ENCODE measurements at places on chromosomes 5 and 9.

- no peak for DNase-seq
Measured at GRCh38 chr9:116580853-116581252, 106.3 kb upstream of the TRIM32 start.

DNA sequence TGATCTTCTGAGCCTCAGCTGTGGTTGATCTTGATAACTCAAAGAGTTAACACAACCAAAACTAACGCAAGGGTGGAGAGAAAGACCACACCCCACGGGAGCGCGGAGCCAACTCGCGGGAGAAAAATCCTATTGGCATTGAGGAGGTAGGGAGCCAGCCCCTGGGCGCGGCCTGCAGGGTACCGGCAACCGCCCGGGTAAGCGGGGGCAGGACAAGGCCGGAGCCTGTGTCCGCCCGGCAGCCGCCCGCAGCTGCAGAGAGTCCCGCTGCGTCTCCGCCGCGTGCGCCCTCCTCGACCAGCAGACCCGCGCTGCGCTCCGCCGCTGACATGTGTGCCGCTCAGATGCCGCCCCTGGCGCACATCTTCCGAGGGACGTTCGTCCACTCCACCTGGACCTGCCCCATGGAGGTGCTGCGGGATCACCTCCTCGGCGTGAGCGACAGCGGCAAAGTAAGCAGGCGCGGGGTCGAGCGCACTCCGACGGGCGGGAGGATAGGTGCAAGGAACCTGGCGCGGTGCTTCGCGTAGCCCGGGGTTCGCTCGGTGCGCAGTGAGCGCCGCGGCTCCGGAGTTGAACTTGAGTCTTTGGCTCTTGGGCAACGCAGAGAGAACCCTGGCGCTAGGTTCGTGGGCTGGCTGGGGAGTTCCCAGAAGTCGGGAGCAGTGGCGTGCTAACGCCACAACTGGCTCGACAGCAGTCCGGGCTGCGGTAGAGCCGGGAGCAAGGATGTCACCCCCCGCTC, at the start of gene GDA:
Gene GDA, plus strand, starts transcription at position 210 of the 745 bp plus-strand sequence. Its CDS starts 120 bp downstream, at position 330.
- no peak for DNase-seq

DNA sequence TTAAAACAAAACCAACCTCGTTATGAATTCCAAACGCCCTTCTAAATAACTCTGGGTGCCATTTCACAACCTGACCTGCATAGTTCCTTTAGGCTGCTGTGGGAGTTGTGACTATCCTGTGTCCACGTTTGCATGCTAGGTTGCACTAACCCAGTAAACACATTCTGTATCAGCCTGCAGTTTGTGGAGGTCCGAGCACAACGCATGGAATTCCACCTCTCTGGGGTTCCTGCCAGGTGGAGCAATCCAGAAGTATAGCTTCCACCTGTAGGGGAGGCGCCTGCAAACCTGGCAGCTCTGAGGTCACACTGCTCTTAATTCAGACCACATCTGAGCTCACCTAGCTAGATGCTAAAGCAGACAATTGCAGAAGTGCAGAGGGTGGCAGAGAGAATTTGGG, 57.2 kb downstream of the MARCHF3 start:
- DNase-seq, result peak; percentile 71

GRCh38 chr5:56306433-56307150, 73.5 kb upstream of the ANKRD55 start:
- no peak for DNase-seq

- DNase-seq, result no peak
Measured at GRCh38 chr5:135349451-135349850, 49.6 kb downstream of the MACROH2A1 start.

- peak; percentile 96 for DNase-seq
Measured at GRCh38 chr5:43469671-43470391, 13.8 kb downstream of the TMEM267 start.

GRCh38 chr5:175102717-175103116, 341.3 kb downstream of the DRD1 start:
- DNase-seq, result no peak

GRCh38 chr9:76603448-76603895, 144.5 kb downstream of the GCNT1 start:
- no peak for DNase-seq

- DNase-seq, result no peak
Measured at GRCh38 chr5:176379881-176380280, 8.5 kb downstream of the NOP16 start.

GRCh38 chr9:21210311-21210710, 3.4 kb upstream of the IFNA10 start:
- DNase-seq, result no peak

DNA sequence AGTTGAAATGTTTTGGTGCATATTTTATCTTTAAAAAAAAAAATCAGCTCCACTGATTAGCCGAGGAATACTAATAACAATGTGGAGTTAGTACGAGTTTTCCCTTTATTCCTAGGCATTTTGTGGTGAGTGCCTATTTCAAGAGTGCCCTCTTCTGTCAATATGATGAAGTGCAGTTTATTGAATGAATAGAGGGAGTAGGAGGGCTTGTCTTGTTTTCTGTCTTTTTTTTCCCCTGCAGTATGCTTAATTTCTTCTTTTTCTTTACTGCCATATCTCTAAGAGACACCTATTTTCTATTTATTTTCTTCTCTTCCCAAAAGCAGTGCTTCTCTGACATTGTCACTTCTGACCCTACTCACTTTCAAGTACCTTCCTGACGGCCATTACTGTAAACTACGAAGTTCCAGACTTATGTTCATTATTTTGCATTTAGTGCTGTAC, 169.6 kb upstream of the PITX1 start:
- no peak for DNase-seq

- peak; percentile 64 for DNase-seq
Measured at GRCh38 chr5:157451806-157452205, 8.2 kb upstream of the NIPAL4 start.

DNA sequence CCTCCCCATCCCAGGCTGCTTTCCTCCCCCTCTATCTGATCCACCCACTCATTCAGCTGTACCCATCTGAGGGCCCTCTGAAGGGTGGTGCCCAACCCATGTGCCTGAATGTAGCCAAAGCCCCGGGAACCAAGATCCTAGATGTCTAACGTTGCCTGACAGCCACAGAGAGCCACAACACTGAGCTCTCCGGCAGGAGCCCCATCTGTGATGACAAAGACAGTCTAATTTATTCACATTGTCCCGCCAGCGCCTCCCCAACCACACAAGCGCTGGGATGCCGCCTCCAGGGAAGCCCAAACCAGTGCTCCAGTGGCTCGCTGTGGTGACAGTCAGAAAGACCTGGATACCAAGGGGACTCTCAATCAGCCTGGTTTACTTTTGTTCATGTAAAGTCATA, 8.4 kb downstream of the IGFBPL1 start:
- no peak for DNase-seq

DNA sequence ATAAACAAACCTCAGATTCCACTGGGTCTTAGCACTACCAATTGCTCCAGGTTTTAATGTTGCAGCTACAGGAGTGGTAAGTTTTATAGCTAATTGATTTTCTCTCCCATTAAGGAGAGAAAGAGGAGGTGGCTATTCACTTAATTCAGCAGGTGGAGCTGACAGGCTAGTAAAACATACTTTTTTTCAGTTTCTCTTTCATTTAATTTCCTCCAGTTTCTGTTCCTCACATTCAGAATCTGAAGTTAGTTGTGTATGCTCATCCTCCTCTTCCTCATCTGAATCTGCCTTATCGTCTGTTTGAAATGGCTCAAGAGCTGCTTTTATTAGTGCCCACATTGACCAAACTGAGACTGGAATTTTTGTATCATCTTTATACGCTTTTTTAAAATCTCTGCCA, 98.0 kb downstream of the PLPPR1 start:
- DNase-seq, result no peak

DNA sequence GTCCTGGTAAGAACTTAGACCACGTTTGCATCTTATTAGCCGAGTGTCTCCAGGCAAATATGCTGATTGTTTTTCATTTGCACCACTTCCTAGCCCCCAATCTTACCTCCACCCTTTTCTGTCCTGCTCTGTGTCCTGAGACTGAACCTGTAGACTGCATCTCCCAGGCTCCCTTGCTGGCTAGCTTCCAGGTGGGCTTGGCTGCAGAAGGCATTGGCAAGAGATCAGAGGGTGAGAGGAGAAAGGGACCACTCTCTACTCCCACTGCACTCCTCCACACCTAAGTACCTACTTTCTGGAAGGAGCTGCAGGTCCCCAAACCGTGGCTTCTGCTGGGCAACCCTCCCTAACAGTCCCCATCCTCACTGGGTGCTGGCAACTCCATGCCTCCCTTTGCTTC, 59.9 kb upstream of the XPA start:
- no peak for DNase-seq

DNA sequence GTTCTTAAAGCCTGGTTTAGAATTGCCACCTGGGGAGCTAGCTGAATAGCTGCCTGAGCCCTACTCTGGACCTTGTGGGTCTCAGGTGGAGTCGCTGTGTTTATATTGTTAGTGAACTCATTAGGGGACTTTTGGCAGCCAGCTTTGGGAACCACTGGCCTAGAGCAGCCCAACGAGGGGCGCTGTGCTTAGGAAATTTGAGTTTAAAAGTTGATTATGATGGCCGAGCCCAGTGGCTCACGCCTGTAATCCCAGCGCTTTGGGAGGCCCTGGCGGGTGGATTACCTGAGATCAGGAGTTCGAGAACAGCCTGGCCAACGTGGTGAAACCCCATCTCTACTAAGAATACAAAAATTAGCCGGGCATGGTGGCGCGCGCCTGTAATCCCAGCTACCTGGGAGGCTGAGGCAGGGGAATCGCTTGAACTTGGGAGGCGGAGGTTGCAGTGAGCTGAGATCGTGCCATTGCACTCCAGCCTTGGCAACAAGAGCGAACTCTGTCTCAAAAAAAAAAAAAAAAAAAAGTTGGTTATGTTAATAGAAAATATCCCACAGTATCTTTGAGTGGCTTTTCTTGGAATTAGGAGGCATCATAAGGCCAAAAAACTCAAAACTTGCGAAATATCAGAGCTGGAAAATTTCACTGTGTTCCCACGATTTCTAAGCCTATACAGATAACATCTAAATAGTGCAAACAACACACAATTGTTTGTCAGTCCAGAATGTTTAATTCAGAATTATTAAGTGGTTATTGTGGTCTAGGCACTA, 809 bp downstream of the MCCC2 start:
- DNase-seq, result no peak

DNA sequence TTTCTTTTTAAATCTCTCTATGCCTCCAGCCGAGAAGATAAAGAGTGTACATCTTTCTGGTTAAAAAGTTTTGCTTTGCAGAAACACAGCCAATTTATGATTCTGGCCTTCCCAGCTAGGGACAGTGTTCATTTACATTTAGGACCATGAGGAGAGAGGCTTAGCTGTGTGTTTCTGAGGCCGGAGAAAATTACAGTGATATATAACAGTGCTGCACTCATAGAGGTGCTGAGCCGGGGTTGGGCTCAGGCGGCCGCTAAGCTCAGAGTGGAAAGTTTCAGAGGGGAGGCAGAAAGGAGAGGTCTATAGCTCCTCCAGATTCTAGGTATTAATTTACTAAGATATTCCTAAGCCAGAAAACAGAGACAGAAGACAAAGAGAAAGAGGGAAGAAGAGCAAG, 37.0 kb upstream of the LCP2 start:
- no peak for DNase-seq

GRCh38 chr9:33466565-33467495, 6.9 kb downstream of the NOL6 start:
- DNase-seq, result peak; percentile 54

DNA sequence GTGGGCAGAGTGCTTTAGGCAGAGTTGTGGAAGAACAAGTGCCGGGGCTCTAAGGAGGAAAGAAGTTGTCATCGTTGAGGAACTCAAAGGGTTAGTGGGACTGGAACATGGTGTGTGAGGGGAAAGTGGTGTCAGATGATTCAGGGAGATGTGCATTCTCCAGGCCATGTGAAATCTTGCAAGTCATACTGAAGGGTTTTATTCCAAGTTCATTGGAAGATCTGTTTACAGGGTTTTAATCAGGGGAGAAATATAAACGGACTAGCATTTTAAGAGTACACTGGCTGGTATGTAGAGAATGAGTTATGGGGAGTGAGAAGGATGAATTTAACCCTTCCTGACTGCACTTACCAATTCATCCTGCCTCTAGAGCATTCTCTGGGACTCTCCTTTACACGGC, 49.3 kb downstream of the NR2F1 start:
- DNase-seq, result no peak

DNA sequence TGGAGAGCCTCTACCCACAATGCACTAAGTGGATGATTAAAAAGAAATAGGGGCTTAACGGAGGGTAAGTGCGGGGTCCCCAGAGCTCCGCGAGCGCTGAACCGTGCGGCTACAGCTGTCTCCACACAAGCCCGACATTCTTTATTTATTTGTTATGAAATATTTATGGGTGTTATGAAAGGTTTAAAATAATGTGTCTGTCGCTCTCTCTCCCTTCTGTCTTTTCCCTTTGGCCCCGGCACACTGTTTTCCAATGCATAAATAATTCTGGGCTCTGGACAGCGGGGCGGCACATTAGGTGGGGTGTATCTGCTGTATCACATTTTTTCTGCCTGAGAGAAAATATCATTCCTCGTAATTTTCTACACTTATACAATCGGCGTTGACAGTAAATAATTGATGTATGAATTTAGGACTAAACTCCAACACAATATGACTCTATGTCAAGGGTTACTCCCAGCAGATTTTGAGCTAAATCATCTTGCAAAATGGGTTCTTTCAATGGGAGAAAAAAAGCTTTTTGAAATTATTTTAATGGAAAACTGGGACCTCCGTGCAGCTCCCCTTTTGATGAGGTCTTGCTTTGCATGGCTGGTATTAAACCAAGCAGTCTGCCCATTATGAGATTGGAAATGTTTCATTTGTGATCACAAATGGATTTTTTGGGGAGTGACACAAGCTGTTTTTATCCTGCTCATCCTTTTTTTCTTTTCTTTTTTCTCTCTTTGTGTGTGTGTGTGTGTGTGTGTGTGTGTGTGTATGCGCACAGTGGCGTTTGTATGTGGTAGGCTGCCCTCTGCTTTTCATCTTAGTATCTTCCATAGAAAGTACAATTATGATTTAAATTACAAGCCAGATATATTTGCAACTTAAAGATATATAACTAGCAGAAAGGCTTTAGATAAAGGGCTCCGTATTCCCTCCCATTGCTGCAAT, 370.6 kb upstream of the IRX4 start:
- no peak for DNase-seq

GRCh38 chr9:21995666-21996398, 1.2 kb downstream of the CDKN2B-AS1 start:
- peak; percentile 80 for DNase-seq

GRCh38 chr5:10729320-10730042, 31.6 kb downstream of the DAP start:
- DNase-seq, result no peak

- DNase-seq, result no peak
Measured at GRCh38 chr5:31487506-31487905, 44.4 kb downstream of the DROSHA start.

GRCh38 chr5:136677217-136677616, 311.9 kb upstream of the TRPC7 start:
- no peak for DNase-seq

Measured in T47D (cell line).